NCI-H1436 (cell line): ENCODE measurements at places on chromosomes 1 and 21.

GRCh38 chr1:89820422-89821321 is at the start of gene LRRC8D:
LRRC8D (plus strand) TSS chr1:89821032; CDS start chr1:89933069, 112,037 bp downstream.
- peak; percentile 79 for DNase-seq

GRCh38 chr1:229537894-229538293 is 20.6 kb downstream of the ABCB10 start:
- no peak for DNase-seq

- no peak for DNase-seq
These were observed 7.9 kb upstream of the NT5C1A start for GRCh38 chr1:39679821-39680220.

GRCh38 chr1:118986555-118987467 is 1.3 kb downstream of the TBX15 start:
- no peak for DNase-seq

- peak; percentile 92 for DNase-seq
These were observed 19.2 kb upstream of the CDK18 start for GRCh38 chr1:205484985-205485967.

- DNase-seq: no peak
These were observed 75.1 kb downstream of the SKI start for GRCh38 chr1:2303016-2303775.

- DNase-seq: no peak
These were observed 10.6 kb upstream of the TTC34 start for GRCh38 chr1:2812136-2812535.

DNA sequence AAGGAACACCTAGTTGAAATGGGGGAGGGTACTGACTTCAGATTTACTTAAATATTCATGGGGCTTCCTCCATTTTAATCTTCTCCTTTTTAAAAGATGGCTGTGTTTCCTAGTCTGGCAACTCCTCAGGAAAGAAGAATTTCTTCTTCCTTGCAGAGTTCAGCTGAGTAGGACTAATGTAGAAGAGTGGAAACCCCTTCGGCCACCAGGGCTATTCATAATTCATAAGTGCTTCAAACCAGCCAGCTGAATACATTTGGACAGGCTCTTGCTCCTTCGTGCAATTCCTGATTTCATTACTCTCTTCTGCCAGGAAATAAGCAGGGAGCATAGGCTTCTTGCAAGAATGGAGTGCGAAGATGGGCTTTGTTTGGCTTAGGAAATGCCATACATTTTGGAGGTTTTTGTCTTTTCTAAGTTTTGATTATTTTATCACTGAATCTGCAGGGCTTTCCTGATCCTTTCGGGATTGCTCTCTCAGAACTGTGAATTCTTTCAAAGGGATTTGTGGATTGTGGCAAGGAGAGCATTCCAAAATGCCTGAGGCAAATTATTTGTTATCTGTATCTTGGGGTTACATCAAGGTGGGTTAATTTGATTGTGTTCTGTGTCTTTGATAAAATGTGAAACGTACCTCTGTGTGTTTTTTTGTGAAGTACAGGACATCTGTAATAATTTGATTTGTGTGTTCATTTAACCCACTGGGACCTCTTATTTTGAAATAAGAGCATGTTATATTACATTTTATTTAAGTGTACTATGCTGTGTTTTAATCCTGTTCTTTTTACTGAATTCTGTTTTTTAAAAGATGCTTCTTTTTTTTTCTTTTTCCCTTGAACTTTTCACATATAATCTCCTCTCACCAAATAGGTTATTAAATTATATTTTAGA is 179.4 kb upstream of the SGIP1 start:
- DNase-seq: no peak

GRCh38 chr1:235553112-235553551 is 48.9 kb upstream of the B3GALNT2 start:
- no peak for DNase-seq
